ENCODE measurements at places on chromosomes 7 and 10. TPM values are rescaled to one million over a fixed set of nuclear protein-coding genes. Genes with fewer than 3 reads are reported as not detected.

Gene FAM131B
- total RNA-seq: 1.8 TPM

GRCh38 chr7:97005183-97006054, at the start of gene DLX6:
TSS of gene DLX6 (plus strand) at chr7:97005553. CDS start at chr7:97005978, 425 bp downstream.
- peaks cover 92% of the 10 kb centered on the region for H3K27me3 ChIP-seq
- no peaks in the 10 kb centered on the region for H3K36me3 ChIP-seq
- no peak within 1 kb of the TSS for H3K27ac ChIP-seq
- DNase-seq: peak; percentile 96
- H3K4me1 ChIP-seq: no peaks in the 10 kb centered on the region

Gene IFIT1B
- not detected for total RNA-seq

DNA sequence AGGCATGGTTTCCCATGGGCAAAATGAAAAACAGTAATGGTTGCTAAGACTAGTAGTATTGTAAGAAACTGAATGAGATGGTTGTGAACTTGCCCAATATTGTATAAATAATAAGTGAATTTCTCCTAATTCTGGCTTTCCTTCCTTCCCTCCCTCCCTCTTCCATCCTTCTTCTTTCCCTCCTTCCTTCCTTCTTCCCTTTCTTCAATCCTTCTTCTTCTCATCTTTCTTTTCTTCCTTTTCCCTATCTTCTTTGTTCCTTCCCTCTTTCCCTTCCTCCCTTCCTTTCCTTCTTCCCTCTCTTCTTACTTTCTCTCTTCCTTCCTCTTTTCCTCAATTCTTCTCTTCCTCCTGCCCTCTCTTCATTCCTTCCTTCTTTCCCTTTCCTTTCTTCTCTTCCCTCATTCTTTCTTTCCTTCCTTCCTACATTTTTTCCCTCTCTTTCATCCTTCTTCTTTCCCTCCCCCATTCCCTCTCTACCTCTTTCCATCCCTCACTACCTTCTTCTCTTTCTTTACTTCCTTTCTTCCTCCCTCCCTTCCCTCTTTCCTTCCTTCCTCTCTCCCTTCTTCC, 4.1 kb upstream of the VWC2 start:
- DNase-seq: no peak
- H3K27ac ChIP-seq: no peak overlapping the region
- no peak overlapping the region for H3K4me3 ChIP-seq
- peaks cover 56% of the 10 kb centered on the region for H3K27me3 ChIP-seq
- peaks cover 2% of the 10 kb centered on the region for H3K4me1 ChIP-seq

DNA sequence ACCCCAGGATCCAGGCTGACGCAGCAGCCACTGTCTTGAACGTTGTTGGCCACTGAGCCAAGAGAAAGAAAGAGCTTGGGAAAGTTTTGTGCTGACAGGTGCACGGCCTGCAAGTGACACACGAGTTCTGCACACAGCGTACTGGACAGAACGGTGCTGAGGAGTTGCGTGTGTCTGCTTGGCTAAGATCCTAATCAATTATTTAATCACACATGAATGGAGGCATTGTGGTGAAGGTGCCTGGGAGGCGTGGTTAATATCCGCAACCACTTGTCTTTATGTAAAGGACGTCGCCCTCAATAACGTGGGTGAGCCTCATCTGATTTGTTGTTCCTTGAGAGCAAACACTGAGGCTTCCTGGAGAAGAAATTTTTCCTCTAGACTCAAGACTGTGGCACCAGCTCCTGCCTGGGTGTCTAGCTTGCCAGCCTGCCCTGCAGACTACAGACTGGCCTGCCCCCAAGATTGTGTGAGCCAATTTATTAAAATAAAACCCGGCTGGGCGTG, 16.6 kb upstream of the GNA12 start:
- DNase-seq: no peak
- no peak overlapping the region for H3K4me3 ChIP-seq
- H3K4me1 ChIP-seq: peaks cover 3% of the 10 kb centered on the region
- H3K36me3 ChIP-seq: no peaks in the 10 kb centered on the region

GRCh38 chr7:151307536-151307935, 34.1 kb upstream of the NUB1 start:
- H3K4me3 ChIP-seq: no peak overlapping the region
- no peaks in the 10 kb centered on the region for H3K36me3 ChIP-seq
- H3K4me1 ChIP-seq: peaks cover 4% of the 10 kb centered on the region

GRCh38 chr7:158731761-158732160, 27.2 kb upstream of the NCAPG2 start:
- no peaks in the 10 kb centered on the region for H3K4me1 ChIP-seq
- H3K27ac ChIP-seq: no peak overlapping the region
- H3K27me3 ChIP-seq: no peaks in the 10 kb centered on the region
- H3K36me3 ChIP-seq: peaks cover 46% of the 10 kb centered on the region
- H3K4me3 ChIP-seq: no peak overlapping the region

All from endodermal cell (in vitro differentiated cells).